Left kidney (tissue), 8 donors: ENCODE measurements at places on chromosomes 1 and 21. TPM values are rescaled to one million over a fixed set of nuclear protein-coding genes. Genes with fewer than 3 reads are reported as not detected.

- DNase-seq, result no peak
Measured at GRCh38 chr1:210394281-210394821, 65.6 kb downstream of the HHAT start.

DNA sequence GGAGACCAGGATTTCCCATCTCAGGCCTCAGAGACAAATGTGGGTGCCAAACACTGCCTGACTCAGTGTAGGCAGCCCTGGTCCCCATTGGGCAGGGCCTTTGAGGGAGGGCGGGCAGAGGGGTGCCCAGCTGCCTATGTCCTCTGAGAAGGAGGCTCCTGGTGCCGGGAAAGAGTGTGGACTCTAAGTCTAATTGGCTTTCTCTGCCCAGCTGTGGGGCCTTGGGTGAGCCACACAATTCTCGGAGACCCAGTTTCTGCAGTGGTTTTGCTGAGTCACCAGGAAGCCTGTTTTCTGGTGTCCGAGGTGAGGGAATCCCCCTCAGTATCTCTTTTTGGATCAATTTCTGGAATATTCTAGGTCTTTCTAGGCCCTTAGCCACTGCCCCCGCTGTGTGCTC, 35.3 kb upstream of the ACTL8 start:
- DNase-seq, result no peak

GRCh38 chr1:151920149-151920548, 10.8 kb upstream of the THEM4 start:
- no peak for DNase-seq

The LCE3A gene
- not detected for polyA plus RNA-seq

The CPTP gene
- 10.8 TPM for polyA plus RNA-seq

The FPGT gene
- polyA plus RNA-seq, result 32.5 TPM

The CBR3 gene
- 0.91 TPM for polyA plus RNA-seq

DNA sequence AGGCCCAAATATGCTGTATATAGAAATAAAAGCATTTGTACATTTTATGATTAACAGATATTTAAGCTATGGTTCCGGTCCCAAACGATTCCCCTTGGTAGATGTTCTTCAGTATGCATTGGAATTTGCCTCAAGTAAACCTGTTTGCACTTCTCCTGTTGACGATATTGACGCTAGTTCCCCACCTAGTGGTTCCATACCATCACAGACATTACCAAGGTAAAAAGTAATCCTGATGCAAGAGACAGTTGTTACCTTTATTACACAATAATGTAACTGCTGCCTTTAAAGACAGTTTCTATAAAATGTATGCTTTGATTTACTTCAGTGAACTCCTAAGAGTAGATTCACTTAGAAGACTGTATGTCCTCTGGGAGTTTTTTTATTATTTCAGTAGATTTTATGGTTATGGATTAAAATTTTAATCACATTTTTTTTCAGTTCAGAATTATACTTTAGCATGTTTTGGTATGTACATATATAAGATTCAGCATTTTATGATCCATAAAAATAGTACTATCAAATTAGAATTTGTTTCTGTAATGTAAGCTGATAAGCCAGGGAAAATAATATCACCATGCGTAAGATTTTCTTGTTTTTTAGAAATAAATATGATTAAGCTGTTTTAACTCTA, 96.5 kb downstream of the USP25 start:
- peak; percentile 39 for DNase-seq

- no peak for DNase-seq
Measured at GRCh38 chr1:67314696-67315095, 7.0 kb downstream of the IL12RB2 start.

DNA sequence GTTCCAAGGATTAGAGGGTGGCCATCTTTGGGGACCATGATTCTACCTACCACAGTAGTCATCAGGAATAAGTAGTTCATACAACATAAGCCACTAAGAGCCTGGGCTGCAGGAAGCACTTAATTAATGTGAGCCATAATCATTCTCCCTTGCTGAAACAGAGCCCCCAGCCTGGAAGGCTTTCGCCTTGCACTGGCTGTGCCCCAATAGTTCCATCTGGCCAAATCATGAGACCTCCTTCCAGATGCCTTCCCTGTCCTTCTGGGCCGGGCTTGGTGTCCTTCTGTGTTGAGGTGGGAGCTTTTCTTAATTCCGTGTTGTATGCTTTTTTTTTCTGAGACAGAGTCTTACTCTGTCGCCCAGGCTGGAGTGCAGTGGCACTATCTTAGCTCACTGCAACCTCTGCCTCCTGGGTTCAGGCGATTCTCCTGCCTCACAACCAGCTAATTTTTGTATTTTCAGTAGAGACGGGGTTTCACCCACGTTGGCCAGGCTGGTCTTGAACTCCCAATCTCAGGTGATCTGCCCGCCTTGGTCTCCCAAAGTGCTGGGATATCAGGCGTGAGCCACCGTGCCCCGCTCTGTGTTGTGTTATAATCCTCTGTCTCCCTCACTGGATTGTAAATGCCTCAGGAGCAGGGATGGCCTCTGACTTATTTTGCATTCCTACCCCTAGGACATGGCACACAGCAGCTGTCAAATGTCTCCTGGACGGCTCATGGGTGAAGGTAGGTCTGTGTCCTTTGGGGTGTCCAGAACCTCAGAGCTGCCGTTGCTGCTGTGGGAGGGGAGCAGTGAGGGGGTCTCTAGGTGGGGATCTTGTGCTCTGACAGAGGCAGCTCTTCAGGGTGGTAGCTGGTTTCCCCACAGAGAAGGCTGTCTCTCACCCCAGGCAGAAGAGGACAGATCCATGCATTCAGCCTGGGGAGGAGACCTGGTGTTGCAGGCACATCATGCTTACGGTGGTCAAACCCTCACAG, 10.1 kb downstream of the GNG4 start:
- DNase-seq, result no peak

The RYR2 gene
- polyA plus RNA-seq, result 3.0 TPM

The TEX38 gene
- polyA plus RNA-seq, result 0.62 TPM

The SPRR1A gene
- not detected for polyA plus RNA-seq
